Lower leg skin (tissue), 4 donors: ENCODE measurements at places on chromosomes 2 and 18.

GRCh38 chr18:68472701-68473295 is 242.1 kb downstream of the TMX3 start:
- DNase-seq = no peak

DNA sequence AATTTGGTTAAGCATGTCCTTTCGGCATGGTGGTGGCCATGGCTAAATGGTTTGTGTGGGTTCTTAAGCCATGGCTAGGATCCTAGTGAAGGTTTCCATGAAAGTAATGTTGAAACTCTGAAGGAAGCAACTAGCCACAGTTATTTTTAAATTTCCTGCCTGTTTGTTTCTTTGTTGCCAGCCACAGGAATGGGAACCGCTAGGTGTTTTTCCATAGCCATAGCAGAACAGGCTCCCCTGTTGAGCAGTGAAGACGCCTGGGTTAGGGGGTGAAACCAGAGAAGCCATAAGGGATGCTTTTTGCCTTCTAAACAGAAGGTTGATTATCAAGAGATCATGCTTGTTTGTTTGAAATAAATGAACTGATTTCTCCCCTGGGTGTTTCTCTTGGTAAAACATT is 60.1 kb upstream of the CHMP1B start:
- DNase-seq = no peak

DNA sequence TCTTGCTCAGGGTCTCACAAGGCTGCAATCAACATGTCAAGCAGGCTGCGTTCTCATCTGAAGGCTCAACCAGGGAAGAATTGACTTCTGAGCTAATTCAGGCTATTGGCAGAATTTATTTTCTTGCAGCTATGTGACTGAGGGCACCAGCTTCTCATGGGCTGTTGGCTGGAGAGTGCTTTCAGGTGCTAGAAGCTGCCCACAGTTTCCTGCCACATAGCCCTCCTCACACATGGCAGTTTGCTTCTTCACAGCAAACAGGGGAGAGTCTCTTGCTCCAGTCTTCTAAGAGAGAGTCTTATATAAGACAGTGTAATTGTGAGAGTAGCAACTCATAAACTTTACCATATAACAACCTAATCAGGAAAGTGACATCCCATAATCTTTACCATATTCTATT is 37.5 kb upstream of the INO80C start:
- DNase-seq = no peak

GRCh38 chr2:133489641-133490410 is 78.4 kb downstream of the NCKAP5 start:
- DNase-seq = peak; percentile 90

DNA sequence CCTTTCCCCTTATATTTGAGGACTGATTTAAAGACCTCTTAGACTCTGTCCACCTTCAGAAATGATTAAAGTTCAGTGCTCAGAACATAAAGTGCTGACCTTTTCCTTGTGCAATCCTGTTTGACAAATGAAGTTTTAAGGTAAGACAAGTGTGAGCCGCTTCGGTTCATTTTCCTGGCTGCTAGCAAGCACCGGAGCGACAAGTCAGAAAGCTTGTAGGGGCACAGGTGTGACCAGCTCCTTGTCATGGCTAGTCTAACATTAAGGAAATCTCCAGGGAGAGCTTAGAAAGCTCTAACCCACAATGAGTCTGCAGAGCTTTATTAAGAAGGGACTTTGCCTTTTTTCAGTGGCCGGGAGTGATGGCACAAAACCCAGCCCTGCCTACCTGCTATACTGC is 2.3 kb upstream of the NCKAP5 start:
- no peak for DNase-seq

GRCh38 chr18:49739275-49739674 is 74.1 kb downstream of the ACAA2 start:
- no peak for DNase-seq
